ENCODE measurements at places on chromosomes 7 and 10.

- no peak for DNase-seq
Measured at GRCh38 chr7:128210590-128211570, 30.2 kb upstream of the LEP start.

DNA sequence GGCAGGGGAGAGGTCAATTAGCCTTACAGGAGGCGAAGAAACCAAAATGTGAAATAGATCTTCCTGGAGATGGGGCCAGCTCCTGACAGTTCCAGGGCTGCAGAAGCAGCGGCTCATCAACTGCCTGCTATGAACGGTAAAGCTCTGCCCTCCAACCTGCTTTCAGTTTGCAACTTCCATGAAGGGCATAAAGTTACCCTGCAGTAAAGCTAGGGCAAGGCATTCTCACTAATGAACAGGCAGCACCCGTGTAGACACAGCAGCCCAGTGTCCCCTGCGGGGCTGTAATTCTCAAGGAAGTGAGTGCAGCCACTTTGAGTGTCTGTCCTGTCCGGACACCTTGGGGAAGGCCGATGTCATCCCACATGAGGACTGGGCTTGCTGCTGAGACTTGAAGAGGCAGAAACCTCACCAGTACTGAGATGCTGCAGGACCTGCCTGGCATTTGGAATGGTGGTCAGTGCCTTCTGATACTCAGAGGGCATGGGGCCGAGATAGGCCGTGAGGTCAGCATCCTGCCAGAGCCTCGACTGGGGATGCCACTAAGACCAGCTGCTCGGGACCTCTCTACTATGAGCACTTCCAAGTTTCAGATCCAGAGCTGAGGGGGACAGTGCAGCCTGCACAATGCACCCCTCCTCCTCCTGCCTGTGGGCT is 26.1 kb upstream of the C10orf53 start:
- DNase-seq, result no peak

- DNase-seq, result no peak
Measured at GRCh38 chr7:149257146-149257545, 4.8 kb upstream of the ZNF783 start.

DNA sequence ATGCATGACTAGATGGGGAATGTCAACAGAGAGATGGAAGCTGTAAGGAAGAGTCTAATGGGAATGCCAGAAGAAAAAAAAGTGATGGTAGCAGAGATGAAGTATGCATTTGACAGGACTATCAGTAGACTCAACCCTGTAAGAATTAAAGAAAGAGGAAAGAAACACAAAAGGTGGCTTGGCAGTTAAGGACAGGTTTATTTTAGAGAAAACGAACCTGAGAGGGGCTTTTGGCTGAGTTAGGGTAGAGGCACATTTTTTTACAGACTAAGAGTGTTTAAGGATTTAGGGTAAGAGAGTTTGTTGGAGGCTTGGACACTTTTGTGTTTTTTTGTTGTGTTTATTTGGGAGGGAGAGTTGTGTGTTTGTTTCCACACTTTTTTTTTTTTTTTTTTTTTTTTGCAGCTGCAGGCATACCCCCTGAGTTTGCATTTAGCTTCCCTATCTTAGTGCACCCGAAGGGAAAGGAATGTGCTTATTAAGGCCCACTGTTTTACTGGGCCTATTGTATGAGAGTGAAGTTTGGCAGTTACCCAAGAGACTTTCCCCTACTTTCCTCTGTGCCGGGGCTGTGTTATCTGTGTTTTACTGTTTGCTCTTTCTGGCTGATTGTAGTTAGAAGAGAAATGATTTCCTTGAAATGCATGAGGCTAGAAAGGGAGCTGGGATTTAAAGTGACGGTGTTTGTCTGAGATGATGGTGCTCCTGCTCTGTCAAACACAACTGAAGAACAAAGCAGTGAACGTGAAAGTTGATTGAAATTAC is 32.0 kb downstream of the NPVF start:
- no peak for DNase-seq

- DNase-seq, result no peak
Measured at GRCh38 chr10:123101872-123102271, 33.9 kb upstream of the HMX3 start.

DNA sequence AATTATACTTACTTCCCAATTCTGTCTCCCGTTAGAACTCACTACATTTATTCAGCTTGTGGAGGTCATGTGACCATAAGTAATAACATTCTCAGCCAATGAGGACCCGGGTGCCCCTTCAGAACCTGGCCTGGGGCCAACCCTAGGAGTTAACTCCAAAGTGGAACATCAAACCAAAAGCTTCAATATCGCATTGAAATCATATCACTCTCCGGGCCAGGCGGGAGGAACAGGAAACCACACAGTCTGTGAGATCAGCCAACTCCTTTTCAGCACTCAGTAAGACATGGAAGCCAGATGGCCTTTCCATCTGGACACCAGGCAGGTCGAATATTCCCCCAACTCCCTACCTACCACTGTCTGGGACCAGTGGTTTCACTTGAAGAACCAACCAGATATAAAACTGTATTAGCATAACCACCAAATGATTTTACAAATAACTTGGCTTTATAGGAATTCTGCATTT is 5.5 kb downstream of the CREB3L2 start:
- DNase-seq, result no peak

DNA sequence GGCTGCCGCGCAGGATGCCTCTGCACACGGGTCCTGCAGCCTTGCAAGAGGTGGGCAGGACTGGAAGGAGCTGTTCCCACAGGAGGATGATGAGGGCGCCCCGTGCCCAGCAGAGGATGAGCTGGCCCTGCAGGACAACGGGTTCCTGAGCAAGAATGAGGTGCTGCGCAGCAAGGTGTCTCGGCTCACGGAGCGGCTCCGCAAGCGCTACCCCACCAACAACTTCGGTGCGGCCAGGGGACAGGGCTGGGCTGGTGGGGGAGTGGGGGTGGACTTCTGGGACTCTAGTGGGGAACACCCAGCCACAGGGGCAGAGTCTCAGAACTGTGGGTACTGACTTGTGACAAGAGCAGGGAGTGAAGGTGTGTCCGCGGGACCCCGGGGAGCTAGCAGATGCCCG is 16.0 kb downstream of the ZFYVE27 start:
- DNase-seq, result no peak

DNA sequence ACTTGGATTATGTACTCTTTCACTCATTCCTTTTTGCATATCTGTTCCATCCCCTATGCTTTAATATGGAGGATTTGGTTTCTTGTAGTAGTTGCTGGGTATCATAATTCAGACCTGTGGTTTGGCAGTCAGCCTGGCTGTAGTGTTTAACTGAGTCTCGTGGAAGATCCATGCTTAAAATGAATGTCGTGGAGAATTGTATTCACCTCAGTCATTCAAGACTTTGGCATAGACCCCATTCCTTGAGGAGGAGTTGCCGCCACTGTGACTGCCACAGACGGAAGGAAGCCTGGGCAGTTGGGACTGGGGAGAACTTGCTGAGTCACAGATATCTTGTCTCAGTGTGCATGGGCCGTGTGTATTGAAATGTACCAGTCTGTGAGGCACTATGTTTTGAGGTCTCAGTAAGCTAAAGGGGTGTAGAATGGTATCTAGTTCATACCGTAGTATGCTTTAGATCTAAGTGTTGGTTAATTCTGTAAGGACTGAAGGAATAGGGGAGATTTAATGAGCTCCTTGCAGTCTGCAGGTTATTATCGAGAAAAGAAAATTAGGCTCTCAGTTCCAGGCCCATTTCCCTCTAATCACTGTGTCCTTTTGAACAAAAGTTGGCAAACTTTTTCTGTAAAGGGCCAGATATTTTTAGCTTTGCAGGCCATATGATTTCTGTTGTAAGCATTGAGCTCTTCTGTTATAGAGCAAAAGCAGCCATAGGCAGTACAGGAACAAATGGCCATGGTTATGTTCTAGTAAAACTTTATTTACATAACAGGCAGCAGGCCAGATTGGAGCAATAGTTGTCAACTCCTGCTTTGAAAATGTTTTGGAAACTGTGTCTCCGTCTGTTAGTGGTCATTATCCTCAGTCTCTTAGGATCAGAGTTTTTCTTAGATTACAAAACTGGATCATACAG is 76.8 kb downstream of the TPST1 start:
- no peak for DNase-seq

DNA sequence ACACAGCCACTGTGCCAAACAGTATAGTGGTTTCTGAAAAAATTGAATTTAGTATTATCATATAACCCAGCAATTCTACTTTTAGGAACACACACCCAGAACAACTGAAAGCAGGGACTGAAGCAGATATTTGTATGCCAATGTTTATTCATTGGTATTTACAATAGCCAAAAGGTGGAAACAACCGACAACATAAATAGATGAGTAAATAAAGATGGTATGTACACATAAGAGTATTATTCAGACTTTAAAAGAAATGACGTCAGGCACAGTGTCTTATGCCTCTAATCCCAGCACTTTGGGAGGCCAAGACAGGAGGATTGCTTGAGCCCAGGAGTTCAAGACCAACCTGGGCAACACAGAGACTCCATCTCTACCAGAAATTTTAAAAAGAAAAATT is 7.2 kb downstream of the CDCA7L start:
- no peak for DNase-seq

DNA sequence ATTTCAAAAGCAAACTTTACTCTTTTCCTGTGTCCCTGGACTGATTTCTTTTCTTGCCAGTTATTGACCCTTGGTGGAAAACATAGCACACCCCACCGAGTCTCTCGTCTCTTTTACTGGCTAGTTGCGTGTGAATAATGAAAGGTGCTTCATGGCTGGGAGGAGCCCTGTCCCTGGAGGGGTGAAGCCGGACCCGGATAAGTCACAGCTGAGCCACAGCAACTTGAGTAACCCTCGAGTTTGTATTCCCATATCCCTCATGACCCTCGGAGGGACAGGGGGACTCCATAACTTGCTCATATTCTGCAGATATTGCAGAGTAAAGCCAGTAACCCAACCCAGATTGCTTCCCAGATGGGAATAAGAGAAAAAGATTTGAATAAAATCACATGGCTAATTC is 147.5 kb upstream of the FRMD4A start:
- no peak for DNase-seq

DNA sequence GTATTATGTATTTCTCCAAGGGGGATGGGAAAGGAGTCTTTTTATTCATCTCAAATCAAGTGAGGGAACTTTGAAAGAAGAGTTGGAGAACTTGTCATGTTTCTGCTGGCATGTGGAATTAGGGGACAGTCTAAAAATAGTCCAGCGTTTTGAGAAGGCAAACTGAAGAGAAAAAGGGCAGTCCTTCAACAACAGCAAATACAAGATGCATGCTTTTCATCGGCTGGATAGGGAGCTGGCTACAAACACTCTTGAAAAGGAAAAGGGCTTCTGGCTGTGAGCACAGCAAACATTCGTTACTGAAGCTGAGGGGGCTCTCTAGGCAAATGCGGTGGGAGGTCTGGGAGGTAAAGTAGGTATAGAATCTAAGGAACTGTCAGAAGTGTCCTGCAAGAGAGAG is 91.9 kb downstream of the AHR start:
- DNase-seq, result no peak

DNA sequence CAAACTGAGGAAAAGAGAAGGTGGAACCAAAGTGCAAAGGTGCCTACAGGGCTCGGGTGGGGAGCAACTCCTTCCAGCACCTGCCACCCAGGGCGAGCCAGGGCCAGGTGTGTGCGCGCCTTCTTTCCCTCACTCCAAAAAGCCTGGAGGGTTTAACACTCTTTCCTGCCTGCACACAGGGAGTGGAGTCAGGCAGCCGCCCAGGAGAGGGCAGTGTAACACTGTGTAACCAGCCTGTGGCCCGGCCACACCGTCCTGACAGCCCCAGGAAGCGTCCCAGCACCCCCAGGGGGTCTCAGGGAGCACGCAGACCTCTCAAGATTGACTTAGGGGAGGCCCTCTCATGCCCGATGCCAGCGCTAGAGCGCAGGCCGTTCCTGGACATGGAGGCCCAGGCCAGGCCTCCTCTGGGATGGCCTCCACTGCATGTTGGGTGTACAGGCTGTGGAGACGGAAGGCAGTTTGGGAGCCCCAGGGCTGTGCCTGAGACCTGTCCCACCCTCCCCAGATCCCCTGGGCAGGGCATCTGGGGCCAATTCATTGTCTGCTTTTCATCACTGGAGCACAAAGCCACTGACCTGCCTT is 13.4 kb downstream of the BRI3 start:
- peak; percentile 61 for DNase-seq

DNA sequence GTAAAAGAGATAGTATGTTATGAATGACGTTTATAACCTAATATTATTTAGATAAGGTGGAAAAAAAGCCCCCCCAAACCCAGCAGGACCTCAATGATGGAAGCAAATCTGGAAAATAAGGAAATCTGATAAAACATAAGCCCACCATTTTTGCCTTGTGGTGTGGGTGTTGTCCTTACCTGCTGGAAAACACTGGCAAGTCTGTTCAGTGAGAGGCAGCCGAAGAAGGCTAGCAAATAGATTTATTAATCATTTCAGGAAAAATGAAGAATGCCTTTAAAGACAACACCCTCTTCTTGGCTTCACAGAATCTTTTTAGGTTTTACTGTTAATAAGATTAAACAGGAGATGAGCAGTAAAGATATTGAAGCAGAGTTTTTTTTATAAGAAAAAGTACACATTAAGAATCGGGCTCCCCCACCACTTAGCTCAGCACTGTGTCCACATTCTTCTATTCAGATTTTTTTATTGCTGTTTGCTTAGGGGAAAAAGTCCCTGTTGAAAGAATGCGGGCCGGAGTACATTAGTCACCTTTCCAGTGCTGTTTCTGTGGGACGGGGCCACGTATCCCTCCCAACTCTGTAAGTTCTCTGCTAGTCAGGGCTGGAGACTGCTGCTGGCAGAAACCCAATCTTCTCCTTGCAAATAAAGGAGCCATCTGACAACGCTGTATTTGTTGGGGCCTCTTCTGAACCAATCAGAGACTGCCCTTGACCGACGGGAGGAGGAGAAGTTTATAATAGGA is 104.1 kb downstream of the EVX1 start:
- DNase-seq, result peak; percentile 25

DNA sequence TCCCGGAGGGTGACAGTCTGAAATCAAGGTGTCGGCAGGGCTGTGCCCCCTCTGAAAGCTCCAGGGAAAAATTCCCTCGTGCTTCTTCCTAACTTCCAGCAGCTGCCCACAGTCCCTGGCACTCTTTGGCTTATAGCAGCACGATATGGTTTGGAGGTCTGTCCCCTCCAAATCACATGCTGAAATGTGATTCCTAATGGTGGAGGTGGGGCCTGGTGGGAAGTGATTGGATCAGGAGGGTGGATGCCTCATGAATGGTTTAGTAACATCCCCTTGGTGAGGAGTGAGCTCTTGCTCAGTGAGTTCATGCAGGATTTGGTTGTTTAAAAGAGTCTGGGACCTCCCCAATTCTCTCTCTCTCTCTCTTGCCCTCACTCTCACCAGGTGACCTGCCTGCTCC is 51.1 kb downstream of the GPAM start:
- DNase-seq, result no peak

DNA sequence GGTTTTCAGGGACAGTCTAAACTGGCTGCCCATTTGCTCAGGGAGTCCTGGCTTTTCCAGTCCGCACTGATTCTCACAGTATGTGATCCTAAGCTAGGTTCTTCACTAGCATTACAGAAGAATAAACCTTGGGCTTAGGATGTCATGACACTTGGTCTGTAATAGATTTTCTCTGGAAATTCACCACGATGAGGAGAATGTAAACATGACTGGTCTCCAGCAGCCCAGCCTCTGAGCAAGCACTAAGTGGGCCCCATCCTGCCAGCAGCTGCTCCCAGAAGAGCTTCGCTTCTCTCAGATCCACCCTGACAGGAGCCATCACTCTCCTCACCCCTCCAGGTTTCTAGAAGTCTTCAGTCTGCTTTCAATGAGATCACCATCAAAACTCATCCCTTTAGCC is 103.7 kb upstream of the ZPBP start:
- DNase-seq, result no peak

- no peak for DNase-seq
Measured at GRCh38 chr7:91551377-91552175, 287.3 kb downstream of the FZD1 start.

Measured in NT2/D1 (cell line).